Glutamatergic neuron (in vitro differentiated cells): ENCODE measurements at places on chromosomes 2 and 18.

DNA sequence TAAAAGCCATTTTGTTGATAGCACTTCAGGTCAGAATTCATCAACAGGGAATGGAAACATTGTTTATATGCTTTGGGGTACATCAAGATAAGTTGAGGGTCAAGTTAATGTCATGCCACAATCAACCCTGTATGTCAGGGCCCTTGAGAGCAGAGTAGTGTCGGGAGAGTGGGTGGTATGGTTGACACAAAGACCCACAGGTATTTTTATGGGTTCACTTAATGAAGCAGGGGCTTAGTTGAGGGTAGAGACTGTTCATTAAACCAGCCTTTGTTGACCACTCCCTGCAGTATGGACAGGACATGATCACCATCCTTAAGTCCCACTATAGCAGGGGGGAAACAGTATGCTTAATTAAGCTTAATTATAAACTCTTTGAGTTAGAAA, 5.7 kb downstream of the RPL37A start:
- DNase-seq, result no peak

DNA sequence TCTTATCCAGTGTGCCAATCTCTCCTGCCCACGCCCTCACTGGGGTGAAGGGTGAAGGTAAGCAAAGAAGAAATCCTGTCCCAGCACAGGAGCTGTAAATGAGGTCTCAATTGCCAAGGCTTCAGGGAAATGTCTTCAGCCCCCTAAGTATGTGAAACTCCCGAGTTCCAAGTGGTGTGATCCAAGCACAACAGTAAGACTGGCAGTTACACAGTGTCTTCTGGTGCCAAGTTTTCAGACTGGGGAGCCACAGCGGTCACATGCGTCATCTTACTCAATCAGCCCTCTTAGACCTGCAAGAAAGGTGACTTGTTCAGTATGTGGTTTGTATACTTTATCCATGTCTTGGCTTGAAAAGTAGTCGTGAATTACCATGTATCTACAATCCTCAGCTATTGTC, 55.0 kb upstream of the SPRED2 start:
- DNase-seq, result no peak

DNA sequence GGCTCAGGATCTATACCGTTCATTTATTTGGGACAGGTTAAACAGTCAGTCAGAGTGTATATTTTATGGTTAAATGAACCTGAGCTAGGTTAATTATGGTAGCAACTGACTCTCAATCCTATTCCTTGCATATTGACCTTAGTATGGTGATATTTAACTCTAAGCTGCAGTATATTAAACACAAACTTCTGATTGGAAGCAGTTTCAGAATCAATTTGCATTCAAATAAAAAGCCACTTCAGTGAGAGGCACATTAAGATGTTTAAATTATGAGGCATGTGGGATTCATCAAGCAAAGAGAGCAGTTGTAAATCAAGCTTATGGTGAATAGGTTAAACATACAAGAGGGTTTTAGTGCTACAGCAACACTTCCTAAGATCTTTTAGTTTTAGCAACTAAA, 40.4 kb downstream of the FRZB start:
- DNase-seq, result no peak

DNA sequence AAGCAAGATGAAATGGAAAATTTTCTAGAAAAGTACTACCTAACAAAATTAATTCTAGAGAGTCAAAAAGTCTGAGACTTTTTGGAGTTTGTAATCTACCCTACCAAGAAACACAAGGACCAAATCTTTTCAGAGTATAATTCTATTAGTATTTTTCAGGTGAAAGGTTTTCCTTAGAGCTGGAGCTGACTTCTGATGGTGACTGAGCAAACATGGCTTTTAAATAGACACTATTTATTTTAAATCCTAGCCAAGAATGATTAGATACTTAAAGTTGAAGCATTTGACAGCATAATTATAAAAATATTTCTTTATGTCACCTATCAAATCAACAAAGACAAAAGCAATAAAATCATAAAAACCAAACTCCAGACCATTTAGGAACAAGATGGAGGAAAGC, 26.6 kb downstream of the ZC3H6 start:
- no peak for DNase-seq

- DNase-seq, result no peak
Measured at GRCh38 chr2:234292205-234292961, 204.5 kb downstream of the ARL4C start.

- no peak for DNase-seq
Measured at GRCh38 chr2:137367361-137367760, 596.9 kb upstream of the HNMT start.

- peak; percentile 83 for DNase-seq
Measured at GRCh38 chr2:43024515-43025011, 201.8 kb downstream of the ZFP36L2 start.

GRCh38 chr18:48623468-48624235, 84.8 kb downstream of the CTIF start:
- no peak for DNase-seq

- no peak for DNase-seq
Measured at GRCh38 chr2:110828330-110828729, 96.0 kb downstream of the ACOXL start.

DNA sequence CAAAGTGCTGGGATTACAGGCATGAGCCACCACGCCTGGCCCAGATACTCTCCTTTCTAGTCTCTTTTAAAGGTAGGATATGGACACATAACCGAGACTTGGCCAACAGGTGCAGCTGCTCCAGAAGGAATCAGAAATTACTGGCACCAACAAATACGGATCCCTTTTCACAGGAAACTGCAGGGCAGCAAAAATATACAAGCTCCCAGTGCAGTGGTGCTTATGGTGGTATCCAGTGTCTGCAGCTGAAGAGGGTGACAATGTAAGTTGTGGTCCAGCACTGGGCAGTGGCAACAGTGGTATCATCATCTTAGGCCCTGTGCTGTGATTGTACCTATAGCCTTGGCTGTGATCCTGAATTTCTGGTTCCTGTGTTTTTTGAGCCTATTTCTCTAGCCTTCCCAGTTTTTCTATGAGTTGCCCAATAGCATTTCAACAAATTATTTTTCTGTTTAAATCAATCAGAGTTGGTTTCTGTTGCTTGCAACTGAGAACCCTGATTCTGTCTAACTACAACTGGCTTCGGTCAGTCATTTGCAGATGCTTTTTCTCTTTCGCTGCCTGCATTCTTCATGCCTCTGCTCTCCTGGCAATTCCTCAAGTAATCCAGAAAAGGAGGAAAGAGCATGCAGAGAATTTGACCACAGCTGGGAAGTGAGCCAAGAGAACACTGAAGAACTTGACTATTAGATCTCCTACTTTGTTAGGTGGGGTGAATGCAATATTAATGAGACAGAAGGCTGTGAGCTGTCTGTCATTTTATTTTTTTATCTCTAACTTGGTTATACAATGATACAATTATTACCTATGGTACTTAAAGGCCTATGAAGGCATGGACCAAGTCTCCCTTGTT, 30.8 kb upstream of the EML4 start:
- DNase-seq, result no peak

DNA sequence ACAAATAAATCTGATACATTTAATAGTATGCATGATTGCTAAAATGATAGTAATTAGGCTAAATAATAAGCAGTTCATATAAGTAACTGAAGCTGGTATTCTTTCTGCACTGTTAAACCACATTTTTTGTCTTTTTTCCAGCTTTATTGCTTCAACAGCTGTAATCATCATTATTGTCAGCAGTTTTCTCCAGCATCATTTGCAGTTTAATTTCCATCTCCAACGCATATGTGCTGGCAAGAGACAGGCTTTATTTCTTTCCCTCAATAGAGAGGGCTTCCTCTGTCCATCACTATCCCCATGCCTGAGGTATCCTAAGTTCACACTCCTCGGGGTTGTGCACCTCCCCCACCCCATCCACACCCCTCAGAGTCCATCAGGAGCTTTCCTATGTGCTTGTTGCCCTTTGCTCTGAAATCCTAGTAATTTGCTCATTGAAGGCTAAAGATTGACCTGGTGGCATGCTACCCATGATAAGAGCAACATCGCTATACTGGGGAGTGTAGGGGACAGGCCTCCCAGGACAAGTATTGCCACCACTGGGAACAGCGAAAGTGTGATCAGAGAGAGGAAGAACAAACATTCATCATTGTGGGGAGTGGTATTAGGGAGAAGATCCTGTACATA, 37.1 kb downstream of the B4GALT6 start:
- no peak for DNase-seq

GRCh38 chr2:192159208-192159607, 35.5 kb downstream of the TMEFF2 start:
- no peak for DNase-seq

DNA sequence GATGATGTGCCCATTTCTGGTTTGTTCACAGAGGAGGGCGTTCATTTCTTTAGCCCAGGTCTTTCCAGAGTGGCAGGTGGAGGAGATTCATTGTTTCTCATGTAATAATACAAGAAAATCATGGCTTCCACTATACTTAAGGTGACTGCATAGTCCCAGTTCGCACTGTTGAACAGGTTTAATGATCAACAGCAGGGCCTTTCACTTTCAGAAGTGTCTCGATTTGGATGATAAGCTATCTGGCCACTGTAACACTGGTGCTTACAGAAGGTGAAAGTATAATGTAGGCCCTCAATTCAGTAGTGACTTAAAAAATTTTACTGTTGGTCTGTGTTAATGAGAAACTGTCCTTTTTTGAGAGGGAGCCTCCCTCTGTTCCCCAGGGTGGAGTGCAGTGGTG, 1.4 kb downstream of the RMC1 start:
- no peak for DNase-seq

DNA sequence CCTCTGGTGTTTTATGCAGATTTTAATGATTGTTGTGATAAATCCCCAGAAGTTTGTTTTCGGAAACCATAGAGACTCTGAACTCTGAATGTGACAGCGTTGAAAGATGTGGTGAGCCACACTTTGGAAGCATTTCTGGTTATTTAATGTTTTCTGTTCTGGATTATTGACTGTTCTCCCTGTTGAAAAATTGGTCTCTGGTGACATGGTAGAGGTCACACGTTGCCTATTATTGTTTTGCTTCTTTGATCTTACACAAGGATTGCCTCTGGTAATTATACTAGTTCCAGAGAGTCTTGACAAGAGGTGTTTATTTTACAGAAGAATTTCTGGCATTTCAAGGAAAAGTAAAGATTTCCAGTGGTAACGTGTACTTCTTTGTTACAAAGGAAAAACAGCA, 127.1 kb downstream of the GREB1L start:
- no peak for DNase-seq

DNA sequence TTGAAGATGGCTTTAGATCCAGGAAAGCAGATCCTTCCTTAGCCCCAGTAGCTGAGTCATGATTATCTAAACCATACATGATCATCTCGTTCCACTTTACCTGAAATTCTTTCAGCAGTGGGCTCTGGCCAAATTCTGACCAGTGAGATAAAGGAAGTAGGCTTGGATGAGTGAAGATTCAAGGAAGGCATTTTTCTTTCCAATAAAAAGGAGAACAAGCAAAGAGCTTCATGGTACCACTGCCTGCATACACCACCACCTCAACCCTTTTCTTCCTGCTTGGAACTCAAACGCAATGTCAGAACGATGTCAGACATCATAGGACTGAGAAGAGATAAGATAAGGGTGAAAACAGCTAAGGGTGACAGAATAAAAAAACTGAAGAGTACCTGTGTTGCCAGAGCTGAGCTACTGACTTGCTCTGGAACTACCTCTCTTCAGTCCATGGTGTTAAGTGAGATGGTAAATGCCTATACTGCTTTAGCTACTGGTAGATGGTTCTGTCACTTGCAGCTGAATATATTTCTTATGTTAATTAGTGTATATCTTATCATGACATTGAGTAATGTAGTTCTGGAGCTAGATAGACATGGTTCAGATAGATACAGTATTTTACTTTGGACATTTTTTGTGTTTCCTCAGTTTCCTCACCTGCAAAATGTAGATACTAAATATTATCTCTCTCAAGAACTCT, 58.7 kb upstream of the ACVR1 start:
- DNase-seq, result no peak

- no peak for DNase-seq
Measured at GRCh38 chr2:105231232-105231619, 10.3 kb upstream of the GPR45 start.

DNA sequence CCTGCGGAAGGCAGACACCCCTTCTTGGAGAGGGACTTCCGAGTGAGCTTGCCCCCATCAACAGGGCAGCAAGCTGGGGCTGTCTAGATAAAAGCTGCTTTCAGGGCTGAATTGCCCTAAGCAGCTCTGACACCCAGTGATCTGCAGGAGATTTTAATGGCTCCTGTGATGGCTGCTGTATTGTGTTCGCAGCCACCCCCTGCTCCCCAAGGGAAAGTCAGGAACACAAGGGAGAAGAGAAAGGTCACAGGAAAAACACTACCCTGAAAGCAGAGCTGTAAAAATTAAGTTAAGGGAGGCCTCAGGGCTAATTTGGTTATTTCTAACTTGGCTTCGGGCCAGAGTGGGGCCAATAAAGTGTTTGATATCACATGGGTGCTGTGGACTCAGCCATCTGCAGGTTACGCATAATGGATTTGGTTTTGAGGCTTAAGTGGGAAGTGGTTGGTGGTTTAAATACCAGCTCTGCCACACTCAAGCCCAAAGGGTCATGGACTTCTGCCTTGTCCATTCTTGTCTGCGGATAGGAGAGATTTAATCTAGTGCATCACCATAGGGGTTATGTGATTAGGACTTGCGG, 147.6 kb downstream of the CLIP4 start:
- peak; percentile 36 for DNase-seq

GRCh38 chr2:227856697-227857096, 14.7 kb upstream of the DAW1 start:
- DNase-seq, result no peak

- DNase-seq, result peak; percentile 12
Measured at GRCh38 chr2:239942871-239943311, 82.3 kb downstream of the NDUFA10 start.

DNA sequence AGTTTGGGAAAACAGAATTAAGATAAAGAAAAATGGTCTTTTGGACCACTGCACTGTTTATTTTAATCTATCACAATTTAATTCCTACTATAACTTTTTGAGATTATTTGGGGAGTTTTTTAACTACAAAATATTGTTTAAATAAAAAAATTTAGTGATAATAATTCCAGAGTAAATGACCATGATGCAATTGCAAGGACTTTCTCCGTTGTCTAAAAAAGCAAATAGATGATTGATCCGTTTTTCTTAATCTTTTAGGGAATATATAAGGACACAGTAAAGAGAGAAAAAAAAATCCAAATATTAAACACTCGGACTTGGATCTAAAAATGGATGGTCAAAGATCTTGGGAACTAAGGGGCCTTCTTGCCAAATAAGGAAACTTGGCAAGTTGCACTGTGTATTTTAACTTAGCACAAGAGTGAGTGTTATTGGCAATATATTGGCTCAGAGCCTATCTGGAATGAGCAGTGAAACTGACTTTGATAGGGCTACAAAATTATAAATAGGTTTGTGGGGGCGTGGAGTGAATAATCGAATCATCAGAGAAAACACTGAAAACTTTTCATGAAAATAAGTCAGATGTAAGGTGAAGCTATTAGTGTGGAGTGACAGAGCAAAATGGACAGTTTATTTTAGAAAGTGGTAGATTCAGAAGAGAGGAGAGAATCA, 2.0 kb downstream of the MAP3K20 start:
- DNase-seq, result no peak

DNA sequence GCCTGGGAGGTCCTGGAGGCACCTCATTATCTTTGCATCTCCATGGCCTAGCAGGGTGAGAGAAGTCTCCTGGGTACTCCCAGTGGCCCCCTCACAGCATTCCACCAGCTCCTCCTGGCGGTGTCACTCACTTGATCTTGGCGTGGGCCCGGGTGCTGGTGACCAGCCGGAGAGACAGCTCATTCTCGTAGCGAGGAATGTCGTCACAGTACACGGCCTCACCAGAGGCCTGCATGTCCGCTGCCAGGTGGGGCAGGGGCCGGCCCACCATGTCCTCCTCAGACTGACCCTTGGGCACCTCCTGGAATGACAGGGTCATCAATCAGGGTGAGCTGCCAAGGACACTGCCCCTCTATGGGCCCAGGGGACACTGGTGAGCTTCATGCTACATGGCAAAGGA, 42.4 kb downstream of the XDH start:
- no peak for DNase-seq
